Kasumi-1 (cell line): ENCODE measurements at places on chromosomes 6 and 20.

GRCh38 chr6:70325009-70325408, 22.1 kb upstream of the COL9A1 start:
- no peak for DNase-seq

DNA sequence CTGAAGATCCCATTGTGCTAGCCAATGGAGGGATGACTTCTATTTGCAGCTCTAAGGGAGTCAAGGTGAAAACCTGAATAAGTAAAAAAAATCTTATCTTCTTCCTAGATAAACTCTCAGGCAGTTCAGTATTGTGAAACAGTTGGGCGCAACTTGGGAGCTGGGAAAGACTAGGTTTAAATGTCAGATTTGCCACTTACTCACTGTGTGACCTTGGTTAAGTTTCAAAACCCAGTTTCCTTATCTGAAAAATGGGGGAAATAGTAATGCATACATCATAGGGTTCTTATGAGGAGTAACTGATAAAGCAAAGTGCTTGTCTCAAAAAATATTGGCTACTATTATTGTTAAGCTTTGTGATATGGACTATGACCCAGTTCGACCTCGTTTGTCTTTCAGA, 88.8 kb downstream of the CD83 start:
- DNase-seq, result no peak

DNA sequence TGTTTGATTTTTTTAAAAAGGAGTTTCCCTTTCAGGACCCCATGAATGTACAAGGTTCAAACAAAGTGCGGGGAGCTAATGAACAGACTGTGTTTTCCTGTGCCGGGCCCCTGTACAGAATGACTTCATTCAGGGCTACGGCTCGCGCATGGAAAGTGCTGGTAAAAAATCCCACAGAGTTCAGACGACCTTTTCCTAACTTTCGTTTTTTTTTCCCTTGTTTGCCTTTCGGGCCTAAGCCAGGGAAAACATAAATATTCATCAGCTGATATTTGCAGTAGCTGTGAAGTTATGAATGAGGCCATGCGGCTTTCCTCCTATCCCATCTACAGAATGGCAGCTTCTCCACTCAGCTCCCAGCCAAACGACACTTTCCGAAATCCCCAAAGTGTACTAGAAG, 74.0 kb downstream of the HAO1 start:
- DNase-seq, result no peak

DNA sequence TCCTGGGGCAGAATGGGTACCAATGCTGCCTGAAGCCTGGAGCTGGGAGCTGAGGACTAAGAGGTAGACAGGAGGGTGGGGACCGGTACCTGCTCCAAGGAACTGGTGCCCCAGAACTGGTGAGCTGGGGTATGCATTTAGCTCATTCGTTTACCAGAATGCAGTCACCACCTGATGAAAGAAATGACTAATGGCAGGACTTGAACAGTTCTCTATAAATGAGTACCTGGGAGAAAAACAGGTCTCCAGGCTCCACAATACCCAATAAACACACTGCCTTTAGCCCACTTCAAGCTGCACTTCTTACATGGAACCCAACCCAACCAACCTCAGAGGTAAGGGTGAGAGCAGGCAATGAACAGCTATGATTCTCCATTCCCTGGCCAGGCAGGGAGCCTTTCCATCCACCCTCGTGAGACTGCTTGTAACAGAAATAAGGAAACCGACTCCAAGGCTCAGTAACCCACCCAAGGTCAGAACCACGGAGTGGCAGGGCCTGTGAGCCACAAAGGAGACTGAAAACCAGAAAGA, 15.4 kb downstream of the FKBP1A start:
- no peak for DNase-seq

- DNase-seq, result no peak
Measured at GRCh38 chr6:143747347-143747842, 69.6 kb downstream of the PHACTR2 start.

DNA sequence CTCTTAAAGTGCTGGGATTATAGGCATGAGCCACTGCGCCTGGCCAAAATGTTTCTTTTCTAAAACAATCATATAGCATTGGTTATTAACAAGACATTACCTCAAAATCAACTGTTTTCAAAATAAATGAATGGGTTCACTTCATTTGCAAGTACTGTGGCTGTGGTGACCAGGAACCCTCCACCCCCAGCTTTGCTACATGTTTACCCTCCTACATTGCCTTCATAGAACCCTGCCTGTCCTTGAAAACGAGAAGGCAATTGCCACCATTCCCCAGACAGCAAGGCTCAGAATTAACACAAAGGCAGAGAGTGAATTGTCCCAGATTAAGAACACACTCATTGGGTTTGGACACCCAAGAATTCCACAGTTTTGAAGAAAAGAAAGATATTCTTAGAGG, 116.6 kb upstream of the LGSN start:
- no peak for DNase-seq

DNA sequence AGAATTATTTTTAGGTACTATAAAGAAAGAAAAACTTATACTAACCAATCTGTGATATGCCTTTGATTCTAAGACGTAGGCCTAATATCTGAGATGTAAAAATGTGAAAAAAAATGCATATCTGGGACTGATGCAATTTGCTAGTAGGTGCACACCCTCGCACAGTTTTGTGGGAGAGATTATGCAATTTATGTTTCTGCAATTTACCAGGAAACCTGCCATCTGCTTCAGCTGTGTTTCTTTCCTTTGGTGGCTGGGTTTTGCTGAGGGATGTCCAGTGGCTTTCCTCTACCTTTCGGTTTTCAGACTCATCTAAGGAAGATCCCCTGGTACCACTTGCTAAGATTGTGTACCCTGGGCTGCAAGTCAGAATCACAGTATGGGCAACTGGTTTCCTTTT, 186.9 kb downstream of the ZFP64 start:
- no peak for DNase-seq
